ENCODE measurements at places on chromosomes 1 and 21.

DNA sequence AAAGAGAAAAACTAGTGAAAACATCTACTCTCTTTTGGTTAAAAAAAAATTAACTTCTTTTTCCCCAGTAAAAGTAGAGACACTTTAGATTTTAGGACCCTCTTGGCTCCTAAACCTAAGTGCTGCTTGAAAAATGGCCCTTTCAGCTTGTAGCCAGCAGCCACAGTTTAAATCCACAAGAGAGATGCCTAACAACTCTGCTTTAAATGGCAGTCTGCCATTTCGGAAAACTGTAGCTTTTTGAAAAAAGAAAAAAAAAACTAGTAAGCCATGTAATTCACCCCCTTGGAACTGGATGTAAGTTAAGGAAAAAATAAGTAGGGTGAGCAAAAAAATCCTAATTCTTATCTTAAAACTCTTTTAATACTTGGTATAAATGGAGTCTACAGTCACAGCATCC is 56.0 kb downstream of the LHX9 start:
- no peak for DNase-seq

GRCh38 chr1:60890664-60891063 is 191.7 kb upstream of the NFIA start:
- no peak for DNase-seq

GRCh38 chr21:42147386-42148020 is 71.4 kb upstream of the ABCG1 start:
- DNase-seq = no peak

DNA sequence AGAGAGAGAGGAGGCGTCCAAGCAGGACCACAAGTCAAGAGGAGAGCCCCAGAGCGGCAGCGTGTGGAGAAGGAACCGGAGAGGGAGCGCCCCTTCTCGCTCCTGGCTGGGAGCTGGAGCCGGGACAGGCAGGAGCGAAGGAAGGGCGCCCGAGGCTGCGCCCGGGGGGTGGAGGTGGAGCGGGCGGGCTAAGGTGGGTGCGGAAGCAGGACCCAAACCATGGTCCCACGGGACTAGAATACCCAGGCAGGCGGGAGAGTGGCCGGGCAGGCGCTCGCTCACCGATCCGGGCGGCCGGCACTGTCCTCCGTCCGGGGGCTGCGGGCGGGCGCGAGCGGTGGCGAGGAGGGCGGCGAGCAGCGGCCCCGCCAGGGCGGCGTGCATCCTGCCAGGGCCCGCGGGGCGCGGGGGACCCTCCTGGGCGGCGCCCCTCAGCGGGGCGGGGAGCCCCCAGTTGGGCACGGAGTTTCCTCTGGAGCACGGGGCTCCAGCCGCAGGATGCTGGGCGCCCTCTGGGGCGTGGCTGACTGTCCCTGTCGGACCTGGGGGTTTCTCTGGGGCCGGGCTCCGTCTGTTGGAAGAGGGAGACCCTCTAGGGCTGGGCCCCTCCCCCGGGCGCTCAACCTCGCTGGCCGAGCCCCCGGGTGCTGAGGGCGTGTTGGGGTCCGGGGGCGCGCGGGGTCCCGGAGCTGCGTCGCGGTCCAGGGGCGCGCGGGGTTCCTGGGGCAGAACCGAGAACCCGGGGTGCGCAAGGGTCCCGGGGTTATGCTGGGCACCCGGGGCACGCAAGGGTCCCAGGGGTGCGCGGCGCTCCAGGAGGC is 569 bp downstream of the TRABD2B start:
- DNase-seq = no peak

DNA sequence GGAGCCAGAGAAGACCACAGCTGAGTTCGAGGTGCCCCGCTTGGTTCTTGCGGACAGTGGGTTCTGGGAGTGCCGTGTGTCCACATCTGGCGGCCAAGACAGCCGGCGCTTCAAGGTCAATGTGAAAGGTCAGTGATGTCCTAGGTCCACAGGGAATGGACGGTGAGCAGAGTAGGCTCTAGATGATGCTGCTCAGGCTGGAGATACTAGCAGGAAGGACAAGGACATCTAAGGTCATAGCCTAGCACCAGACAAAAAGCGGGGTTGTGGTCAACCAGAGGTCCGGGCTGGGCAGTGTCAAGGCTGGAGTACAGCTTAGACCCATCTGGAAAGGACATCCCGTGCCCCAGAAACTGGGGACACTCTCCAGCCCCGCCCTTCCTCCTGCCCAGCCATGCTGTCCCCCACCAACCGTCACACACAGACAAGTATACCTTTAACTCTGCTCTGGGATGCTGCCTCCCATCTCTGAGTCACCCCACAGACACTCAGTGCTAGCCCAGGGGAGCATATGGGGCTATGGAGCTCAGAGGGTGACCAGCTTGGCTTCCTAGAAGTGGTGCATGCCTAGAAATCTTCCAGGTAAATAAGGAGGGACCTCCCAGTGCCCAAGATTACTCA is 8.7 kb downstream of the TIE1 start:
- DNase-seq = no peak

DNA sequence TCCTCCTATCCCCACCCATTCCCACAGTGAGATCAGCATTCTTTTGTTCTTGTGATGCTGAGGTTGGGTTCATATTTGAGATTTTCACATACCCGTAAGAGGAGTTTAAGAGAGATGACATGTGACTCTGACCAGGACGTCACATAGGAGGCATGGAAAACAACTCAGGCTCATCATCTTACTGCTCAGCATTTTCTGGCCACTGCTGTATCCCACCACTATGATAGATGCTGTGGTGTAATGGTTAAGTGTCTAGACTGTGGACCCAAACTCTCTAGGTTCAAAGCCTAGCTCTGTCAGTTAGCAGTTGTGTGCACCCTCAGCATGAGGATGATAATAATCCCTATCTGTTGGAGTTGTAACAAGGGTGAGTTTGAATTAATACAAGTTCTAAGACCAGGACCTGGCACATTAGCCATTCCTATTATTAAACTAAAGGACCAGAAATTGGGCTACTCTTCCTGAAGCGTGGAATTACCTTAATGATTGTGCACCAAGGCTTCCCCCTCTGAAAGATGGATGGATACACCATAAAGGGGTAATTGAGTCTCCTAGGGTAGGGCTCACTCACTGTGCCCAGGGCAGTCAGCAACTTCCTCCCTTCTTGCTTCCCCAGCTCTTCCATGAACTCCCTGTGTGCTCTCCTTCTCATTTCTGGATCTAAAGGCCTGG is 40.9 kb downstream of the LGR6 start:
- no peak for DNase-seq
